CD8-positive, alpha-beta T cell (primary cell): ENCODE measurements at places on chromosomes 7 and 10.

- peak; percentile 46 for DNase-seq
These were observed 729 bp downstream of the DNAJB6 start for GRCh38 chr7:157337316-157338149.

- DNase-seq = no peak
These were observed 81.1 kb downstream of the ARHGAP12 start for GRCh38 chr10:31847515-31847914.

DNA sequence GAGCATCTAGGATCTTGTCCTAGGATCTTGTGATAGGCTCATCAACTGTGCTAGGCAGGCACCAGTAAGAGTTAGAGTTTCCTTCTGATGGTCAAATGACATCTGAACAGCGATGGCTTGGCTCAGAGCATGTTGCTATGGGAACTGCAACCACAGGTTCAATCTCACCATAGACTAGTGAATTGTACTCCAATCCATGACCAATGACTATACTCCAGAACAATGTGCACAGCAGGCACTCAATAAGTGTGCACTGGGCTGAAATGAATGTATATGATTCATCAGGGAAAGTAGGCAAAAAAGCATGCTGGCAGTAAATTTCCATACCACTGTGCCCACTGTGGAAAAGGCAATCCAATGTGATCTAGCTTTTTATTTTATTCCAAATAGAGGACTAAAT is 163.6 kb upstream of the HPS1 start:
- no peak for DNase-seq

GRCh38 chr7:30922596-30922995 is 10.9 kb downstream of the AQP1 start:
- DNase-seq = no peak

DNA sequence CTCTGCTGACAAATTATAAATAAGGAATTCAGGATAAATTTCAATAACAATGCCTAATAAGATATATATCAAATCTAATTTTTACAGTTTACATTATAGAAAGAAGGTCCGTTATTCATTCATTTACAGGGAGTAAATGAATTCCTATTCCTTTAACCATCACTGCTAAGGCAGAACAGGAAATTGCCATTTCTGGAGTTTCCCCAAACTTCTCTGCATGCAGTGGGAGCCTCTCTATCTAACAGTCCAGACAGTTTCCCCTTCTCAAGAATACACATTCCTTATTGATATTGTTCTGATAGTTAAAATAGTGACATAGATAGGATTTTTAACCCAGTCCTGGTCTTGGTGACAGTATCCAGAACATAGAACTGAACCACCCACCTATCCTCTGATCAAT is 24.3 kb downstream of the MKI67 start:
- no peak for DNase-seq

DNA sequence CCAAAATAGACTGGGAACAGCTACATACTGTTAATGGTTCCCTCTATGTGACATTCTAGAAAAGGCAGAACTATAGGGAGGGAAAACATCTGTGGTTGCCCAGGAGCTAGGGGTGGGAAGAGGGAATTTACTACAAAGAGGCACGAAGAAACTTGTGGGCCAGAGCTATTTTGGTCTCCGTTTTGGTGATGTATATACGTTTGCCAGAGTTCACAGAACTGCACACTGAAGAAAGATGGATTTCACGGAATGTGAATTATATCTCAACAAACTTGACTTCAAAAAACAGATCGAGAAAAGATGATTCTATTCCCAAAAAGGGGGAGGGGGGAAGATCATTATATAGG is 386 bp upstream of the AS3MT start:
- no peak for DNase-seq

DNA sequence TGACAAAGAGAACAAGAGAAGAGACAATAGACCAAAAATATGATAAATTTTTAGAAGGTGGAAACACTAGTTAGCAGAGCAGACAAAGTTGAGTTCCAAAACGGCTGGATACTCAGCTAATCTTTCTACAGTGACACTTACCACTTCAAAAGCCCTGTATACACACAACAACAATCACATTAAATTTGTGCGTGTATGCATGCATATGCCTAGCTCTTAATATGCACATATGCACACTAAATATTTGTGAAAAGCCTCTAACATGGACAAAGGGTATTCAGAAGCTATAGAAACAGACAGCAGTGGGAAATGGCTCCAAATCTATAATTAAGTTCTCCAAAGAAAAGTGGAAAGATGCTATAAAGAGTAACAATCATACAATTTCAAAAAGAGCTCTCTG is 476.4 kb downstream of the HTR7 start:
- DNase-seq = no peak

DNA sequence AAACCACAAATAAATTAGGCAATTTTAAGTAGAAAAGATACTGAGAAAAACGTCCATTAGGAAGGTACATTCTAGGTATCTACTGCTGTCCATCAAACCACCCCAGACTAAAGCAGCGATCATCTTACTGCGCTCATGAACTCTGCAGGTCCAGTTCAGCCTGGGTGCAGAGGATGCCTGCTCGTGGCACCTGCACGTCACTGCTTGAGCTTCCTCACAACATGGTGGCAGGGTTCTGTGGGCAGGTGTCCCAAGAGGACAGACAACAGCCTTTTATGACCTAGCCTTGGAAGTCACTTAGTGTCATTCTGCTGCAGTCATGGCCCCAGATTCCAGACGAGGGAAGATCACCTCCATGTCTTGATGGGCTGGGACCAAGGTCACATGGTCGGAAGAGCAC is 93.4 kb downstream of the MICALL2 start:
- DNase-seq = no peak

DNA sequence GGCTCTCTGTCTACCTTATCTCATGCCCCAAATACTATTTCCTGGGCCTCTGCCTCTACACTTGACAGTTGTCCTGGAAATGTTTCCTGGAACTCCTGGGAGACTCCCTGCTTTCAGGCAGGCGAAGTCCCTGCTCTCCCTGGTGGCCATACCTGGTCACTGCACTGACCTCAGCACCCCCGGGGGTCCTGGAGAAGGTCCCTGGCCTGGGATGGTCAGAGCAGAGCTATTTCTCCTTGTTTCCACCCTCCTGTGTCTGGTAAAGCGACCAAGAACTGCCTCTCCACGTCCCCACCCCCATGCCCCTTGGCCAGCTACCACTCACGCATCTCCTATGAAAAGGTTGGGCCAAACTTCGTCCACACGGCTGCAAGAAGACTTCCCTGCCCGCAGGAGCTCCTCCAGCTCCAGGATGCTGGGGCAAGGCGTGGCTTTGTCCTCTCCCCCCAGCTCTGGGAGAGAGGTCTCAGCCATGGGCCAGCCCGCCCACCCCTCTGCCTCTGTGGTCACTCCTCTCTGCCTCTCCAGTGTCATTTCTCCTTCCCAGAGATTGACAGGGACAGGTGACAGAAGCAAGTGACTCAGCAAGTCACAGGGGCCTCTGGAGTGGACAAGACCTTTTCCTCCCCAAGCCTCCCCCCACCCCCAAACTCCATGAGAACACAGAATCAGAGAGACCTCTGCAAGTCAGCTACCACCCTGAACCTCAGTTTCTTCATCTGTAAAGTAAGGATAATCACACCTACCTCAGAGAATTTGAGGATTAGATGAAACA is 2.6 kb upstream of the SAMD8 start:
- DNase-seq = no peak

DNA sequence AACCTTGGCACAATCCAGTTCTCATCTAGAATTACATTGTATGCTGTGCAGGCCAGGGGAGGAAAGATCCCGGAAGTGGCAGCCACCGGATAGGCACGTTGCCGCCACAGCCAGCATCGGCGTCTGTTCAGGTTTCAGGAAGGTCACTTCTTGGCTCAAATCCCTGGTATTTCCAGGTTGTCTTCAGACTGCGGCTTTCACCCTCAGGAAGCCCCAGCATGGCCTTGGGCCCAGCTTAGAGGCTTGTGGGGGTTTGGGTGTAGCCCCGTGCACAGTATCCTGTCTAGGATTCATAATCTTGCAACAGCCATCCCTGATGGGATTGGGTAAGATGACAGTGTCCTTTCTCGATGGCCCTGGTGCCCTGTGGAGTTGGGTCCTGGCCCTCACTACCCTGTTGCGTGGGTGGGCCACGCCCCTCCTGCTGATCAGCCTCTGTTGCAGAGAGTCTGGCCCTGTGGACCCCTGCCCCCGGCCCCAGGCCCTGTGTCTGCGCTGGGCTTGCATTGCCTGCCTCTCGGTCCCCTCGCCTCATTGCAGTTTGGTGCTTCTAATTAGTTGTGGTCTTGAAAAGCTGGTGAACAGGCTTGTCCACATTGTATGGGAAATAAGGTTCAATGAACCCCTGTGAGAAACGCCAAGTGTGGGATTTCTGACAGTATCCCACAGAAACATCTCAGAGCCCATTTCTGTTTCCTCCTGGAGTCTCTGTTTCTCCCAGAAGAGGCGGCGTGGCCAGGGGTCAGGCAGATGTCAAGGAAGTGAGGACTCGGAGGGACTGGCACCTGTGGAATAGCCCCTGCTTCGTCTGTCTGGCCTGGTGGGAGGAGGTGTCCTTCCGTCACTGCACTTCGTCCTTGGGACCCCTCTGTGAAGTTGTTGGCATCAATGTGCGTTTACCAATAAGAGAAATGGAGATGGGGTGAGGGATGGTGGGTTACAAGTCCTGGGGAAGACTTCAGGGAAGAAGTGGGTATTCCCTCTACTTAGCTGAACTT is 77.5 kb downstream of the MGMT start:
- DNase-seq = no peak

DNA sequence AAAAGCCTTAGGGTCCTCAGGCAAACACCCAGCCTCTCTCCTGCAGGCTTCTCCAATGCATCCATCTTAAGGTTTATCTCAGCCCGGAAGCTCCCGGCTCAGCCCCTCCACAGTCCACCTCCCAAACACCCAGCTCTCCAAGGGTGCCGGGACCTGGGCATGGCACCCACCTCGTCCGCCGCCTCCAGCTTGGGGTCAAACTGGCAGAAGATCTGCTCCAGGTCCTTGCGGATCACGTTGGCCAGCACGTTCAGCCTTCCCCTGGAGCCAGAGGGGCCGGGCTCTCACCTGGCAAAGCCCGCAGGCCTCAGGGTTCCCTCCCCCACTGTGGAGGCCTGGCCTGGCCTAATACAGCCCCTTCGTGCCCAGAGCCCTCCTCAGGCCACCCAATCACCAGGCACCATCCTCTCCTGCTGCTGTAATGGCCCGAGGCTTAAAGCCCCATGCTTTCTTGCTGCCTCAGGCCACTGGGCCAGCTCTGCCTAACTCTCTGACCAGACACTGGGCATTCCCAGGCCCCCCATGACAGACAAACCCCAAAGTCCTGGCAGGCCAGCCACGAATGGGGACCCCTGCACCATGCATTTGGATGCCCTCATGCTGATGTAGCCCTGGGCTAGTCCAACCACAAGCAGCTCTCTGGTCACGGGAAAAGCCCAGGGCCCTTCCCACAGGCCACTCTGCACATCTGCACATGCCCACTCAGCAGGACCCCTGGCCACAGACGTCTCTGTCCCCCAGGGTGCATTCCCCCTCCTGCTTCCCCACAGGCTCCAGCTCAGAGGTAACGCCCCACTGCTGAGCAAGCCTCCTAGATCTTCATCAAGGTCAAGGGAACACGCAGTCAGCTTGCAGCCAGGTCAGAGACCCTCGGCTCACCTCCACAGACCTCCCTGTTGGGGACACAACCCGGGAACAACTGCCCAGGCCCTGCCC is 12.3 kb downstream of the OGDHL start:
- DNase-seq = no peak

DNA sequence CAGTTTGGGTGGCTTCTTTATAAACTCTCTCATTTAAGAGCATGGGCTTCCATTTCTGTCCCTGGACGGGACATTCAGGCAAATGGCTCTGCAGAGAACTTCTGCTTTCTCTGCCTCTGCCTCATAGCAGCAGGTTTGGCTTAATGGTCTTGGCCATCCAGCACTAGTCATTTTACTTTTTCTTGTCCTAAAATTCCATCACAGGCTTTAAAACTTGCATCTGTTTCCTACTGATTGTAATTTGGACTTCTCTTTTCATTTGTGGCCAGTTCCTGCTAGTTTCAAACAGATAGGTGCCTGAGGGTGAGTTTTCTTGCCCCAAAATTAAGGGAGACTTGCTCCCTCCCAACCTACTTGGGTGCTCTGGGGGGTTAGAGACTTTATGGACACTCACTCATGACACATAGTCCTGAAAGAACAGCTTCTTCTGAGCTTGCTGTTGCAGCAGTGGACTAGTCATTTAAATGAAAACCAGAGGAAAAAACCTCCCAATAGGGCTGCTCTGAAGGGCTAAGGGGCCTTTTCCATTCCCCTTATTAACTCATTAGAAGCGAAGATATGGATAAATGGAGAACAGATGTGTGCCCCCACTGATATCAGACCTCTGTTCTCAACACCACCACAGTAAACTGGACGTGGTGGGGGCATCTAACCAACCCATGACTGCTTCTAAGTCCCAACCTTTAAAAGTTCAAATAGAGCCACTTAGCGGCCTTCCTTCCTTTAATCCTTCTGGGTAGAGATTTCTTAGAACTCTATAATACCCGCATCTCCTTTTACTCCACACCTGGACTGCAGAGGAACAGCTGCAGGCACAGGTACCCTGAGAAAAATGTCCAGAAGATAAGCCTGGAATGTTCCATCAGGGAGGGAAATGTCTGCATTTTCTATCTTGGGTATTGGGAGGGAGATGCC is 38.8 kb downstream of the SVOPL start:
- no peak for DNase-seq

- DNase-seq = no peak
These were observed 37.6 kb downstream of the R3HCC1L start for GRCh38 chr10:98172073-98172472.

GRCh38 chr7:26060733-26061677 is 91.0 kb upstream of the NFE2L3 start:
- no peak for DNase-seq

GRCh38 chr7:81190997-81191768 is 272.3 kb upstream of the SEMA3C start:
- DNase-seq = no peak

DNA sequence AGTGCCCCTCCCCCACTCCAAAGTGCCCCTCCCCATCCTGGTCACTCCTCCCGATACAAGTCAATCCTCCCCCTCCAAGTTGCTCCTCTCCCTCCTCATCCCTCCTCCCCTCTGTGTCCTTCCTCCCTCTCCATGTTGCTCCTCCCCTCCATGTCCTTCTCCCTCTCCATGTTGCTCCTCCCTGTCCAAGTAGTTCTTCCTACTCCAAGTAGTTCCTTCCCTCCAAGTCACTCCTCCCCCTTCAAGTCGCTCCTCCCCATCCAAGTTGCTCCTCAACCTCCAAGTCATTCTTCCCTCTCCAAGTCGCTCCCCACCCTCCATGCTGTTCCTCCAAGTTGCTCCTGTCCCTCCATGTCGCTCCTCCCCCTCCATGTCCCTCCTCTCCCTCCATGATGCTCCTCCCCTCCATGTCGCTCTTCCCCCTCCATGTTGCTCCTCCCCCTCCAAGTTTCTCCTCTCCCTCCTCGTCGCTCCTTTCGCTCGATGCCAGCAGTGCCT is 8.6 kb upstream of the WBP1L start:
- no peak for DNase-seq

- no peak for DNase-seq
These were observed 16.7 kb downstream of the STN1 start for GRCh38 chr10:103901299-103901698.
